ENCODE measurements at places on chromosomes 7 and 10. TPM values are rescaled to one million over a fixed set of nuclear protein-coding genes. Genes with fewer than 3 reads are reported as not detected.

LOXL4 gene
- 8.9 TPM for total RNA-seq

POLR3A gene
- 10.4 TPM for total RNA-seq

AKR1C3 gene
- total RNA-seq: 34.6 TPM

ST8SIA6 gene
- total RNA-seq: not detected

ANKIB1 gene
- 20.1 TPM for total RNA-seq

OR9A2 gene
- total RNA-seq: not detected

DNA sequence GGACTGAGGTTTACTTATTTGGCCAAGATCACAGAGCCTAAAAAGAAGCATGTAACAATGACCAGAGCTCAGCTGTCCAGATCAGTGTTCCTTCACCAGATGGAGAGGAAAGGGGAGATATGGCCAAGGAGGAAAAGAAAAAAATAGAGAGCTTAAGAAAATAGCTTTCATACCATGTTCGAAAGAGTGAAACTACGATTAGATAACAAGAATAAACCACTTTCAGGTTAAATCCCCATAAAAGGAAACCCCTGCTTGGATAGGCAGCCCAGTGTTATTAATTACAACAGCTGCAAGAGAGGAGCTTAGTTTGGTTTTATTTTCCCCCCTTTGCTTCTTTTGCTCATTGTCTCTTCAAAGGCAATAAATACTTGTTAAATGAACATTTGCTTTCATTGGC is 160.8 kb downstream of the ZNF438 start:
- no peak for DNase-seq
- H3K4me1 ChIP-seq: no peaks in the 10 kb centered on the region
- H3K36me3 ChIP-seq: no peaks in the 10 kb centered on the region
- H3K27me3 ChIP-seq: no peaks in the 10 kb centered on the region
- no peak overlapping the region for H3K4me3 ChIP-seq
- H3K27ac ChIP-seq: no peak overlapping the region

DNA sequence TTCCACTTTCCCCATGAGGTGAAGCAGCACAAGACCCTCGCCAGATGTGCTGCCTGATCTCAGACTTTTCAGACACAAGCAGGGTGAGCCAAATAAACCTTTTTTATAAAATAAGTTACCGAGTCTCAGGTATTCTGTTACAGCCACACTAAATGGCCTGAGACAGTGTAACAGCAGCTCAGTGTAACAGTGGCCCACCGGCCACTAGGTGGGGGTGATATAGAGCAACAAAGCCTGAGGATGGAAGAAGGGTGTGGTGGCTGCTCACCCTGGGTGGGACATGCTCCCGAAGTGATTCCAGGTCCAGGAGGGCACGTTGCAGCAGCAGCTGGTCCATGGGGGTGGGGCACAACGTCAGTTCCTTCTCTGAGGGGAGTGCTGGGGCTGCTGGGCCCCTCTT is 44.6 kb downstream of the BMS1 start:
- H3K27ac ChIP-seq: no peak overlapping the region
- H3K4me1 ChIP-seq: no peaks in the 10 kb centered on the region
- no peaks in the 10 kb centered on the region for H3K27me3 ChIP-seq
- no peak overlapping the region for H3K4me3 ChIP-seq
- no peak for DNase-seq

DNA sequence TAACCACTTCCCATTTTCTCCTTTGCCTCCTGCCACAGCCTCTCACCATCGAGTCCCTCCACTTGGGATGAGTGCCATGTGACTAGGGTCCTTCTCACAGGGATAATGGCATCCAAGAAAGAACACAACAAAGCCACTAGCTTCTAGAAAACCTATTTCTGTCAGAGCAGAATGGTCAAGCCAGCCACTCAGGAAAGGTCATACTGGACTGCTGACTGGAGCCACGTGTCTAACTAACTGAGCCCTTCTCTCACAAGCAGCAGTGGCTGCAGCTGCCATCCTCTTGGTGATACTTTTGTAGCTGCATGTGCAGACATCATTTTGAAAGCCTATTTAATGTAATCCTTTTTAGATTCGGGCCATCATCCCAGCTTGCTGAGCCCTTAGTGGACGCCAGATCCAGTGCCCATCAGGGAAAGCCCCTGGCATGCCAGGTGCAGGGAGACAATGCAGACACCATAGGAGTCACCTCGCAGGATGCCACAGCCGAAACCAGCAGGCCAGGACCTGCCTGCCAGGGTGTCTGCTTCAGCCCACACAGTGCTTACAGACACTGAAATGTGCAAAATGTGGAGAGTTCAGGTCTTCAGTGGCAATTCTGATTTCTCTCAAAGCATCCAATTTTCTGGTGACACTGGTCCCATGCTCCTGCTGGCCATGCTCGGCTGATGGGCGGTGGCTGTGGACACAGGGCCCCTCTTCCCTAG is 98.3 kb upstream of the DDC start:
- H3K27ac ChIP-seq: no peak overlapping the region
- no peak for DNase-seq

DNA sequence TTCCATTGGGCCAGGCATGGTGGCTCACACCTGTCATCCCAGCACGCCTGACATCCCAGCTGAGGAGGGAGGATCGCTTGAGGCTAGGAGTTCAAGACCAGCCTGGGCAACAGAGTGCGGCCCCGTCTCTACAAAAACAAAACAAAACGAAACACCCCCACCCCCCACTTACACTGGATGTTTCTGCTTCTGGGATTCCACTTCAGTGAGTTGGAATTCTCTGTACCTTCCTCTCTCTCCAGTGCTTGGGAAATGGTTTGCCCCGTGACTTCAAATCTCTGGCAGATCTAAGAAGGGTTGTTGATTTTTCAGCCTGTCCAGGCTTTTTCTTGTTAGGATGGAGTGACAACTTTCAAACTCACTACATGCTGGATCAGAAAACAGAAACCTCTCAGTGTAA is 106.9 kb downstream of the ANLN start:
- no peaks in the 10 kb centered on the region for H3K4me1 ChIP-seq
- H3K27me3 ChIP-seq: no peaks in the 10 kb centered on the region
- DNase-seq: no peak
- H3K27ac ChIP-seq: no peak overlapping the region

- no peaks in the 10 kb centered on the region for H3K27me3 ChIP-seq
- H3K4me1 ChIP-seq: no peaks in the 10 kb centered on the region
- DNase-seq: no peak
- H3K27ac ChIP-seq: no peak overlapping the region
- H3K36me3 ChIP-seq: no peaks in the 10 kb centered on the region
- no peak overlapping the region for H3K4me3 ChIP-seq
These were observed 428.0 kb upstream of the TPK1 start for GRCh38 chr7:145263886-145264285.

- no peaks in the 10 kb centered on the region for H3K36me3 ChIP-seq
- H3K4me1 ChIP-seq: no peaks in the 10 kb centered on the region
- no peak overlapping the region for H3K4me3 ChIP-seq
- H3K27me3 ChIP-seq: no peaks in the 10 kb centered on the region
- no peak for DNase-seq
These were observed 920.5 kb downstream of the KCNMA1 start for GRCh38 chr10:76717141-76717540.

DNA sequence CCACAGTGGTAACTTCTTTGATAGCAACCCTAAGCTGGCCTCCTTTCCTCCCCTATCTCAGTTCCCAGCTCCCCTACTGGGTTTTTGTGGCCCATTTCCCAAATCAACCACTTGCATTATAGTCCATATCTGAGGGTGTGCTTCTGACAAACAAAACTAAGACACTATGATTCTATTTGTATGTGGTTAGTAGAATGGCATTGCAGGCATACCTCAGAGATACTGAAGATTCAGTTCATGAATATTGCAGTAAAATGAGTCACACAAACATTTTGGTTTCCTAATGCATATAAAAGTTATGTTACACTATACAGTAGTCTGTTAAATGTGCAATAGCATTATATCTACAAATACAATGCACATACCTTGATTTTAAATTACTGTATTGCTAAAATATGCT is 15.4 kb upstream of the TMEM243 start:
- DNase-seq: no peak
- no peaks in the 10 kb centered on the region for H3K36me3 ChIP-seq
- H3K4me1 ChIP-seq: peaks cover 13% of the 10 kb centered on the region
- no peak overlapping the region for H3K27ac ChIP-seq
- H3K4me3 ChIP-seq: no peak overlapping the region

DNA sequence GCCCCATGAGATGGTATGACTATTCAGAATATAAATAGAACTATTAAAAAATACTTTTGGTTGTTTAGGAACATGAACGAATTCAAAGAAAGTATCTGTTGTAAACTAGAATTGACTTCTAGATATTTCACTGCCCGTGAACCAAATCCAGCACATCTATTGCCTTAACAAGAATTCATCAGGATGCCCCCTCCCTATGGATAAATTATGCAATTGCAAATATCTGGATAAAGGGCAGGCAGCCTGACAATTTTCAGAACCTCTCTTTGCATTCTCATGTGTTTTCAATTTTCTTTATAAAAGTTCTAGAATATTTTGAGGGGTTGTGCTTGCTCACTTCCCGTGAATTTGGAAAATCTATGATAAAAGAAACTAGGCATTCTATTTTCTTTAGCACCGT is 822.1 kb upstream of the SORCS1 start:
- no peak for DNase-seq
- no peak overlapping the region for H3K4me3 ChIP-seq

- no peak for DNase-seq
- no peaks in the 10 kb centered on the region for H3K36me3 ChIP-seq
- no peak overlapping the region for H3K27ac ChIP-seq
- no peak overlapping the region for H3K4me3 ChIP-seq
These were observed 22.3 kb downstream of the BTBD16 start for GRCh38 chr10:122293156-122293960.

DNA sequence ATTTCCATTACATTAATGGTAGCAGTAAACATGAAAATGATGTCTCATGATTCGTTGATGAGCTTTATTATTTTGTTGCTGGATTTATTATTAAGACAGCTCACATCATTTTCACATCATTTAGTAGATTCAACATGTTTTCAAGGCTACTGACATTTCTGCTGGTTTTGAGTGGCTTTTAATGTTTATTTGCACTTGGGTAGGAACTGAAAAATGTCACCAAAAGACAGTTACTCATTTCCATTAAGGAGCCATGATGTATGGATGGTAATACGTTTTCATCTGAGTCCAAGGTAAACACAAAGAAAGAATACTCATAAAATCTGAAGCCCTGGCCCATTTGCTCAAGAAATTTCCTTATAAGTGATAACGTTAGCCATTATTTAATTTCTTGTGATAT is 14.8 kb downstream of the PDK4 start:
- H3K27me3 ChIP-seq: no peaks in the 10 kb centered on the region
- H3K36me3 ChIP-seq: peaks cover 4% of the 10 kb centered on the region
- DNase-seq: no peak
- no peak overlapping the region for H3K4me3 ChIP-seq
- H3K27ac ChIP-seq: no peak overlapping the region

- no peaks in the 10 kb centered on the region for H3K4me1 ChIP-seq
- no peak overlapping the region for H3K4me3 ChIP-seq
- no peaks in the 10 kb centered on the region for H3K36me3 ChIP-seq
These were observed 101.3 kb upstream of the GHITM start for GRCh38 chr10:84038035-84038434.

DNA sequence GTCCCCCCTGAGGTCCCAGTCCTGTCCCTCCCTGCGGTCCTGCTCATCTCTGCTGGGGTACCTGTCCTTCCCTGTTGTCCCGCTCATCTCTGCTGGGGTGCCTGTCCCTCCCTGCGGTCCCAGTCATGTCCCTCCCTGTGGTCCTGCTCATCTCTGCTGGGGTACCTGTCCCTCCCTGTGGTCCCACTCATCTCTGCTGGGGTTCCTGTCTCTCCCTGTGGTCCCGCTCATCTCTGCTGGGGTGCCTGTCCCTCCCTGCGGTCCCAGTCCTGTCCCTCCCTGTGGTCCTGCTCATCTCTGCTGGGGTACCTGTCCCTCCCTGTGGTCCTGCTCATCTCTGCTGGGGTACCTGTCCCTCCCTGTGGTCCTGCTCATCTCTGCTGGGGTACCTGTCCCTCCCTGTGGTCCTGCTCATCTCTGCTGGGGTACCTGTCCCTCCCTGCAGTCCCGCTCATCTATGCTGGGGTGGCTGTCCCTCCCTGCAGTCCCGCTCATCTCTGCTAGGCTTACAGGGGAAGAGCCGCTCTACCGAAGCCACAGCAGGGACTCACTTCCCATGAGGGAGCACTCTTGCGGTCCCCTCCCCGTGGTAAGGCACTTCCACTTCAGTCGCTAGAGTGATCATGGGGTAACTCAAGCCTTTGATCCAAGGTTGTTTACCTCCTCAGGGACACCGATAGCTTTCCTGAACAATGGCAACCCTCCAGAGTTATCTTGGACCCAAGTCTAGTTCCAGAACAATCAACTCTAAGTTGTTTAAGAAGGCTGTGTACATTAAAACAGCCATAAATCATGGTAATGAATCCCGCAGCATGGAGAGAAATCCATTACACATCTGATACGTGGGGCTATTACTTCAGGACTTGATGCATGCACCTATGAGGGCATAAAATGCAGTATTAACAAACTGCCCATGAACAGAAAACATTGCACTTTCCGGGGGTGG is 46.8 kb upstream of the MNX1 start:
- H3K27me3 ChIP-seq: no peaks in the 10 kb centered on the region
- no peaks in the 10 kb centered on the region for H3K36me3 ChIP-seq
- DNase-seq: no peak

DNA sequence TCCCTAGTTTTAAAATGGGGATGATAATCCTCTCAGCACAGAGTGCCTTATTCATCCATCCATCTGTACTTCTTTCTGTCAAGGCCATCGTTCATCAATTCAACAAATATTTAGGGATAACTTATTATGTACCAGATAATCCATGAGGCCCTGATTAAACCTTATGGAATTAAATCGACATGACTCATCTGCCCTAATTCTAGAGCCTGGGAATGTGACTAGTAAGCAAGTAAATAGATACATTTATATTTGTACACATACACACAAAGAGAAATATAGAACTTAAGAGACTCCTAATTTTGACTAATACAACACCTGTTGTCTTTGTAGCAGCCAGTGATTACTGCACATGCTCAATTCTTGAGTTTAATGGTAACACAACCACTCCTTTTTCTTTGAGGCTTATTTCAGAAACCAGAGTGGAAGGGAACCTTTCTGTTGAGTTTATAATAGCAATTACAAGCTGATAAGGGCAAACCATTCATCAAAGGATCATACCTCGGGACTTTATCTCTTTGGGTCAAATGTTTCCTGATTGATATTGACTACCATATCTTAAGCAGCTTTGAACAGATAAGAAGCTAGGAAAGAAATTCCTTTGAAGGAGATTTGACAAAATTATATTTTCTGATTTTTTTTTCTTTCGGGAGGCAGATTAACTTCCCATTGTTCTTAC is 122.7 kb downstream of the ARID5B start:
- no peaks in the 10 kb centered on the region for H3K27me3 ChIP-seq
- H3K4me3 ChIP-seq: no peak overlapping the region
- no peak for DNase-seq
- peaks cover 5% of the 10 kb centered on the region for H3K4me1 ChIP-seq
- no peaks in the 10 kb centered on the region for H3K36me3 ChIP-seq
- no peak overlapping the region for H3K27ac ChIP-seq

GRCh38 chr10:70540789-70541360 is 61.7 kb downstream of the PRF1 start:
- H3K4me3 ChIP-seq: no peak overlapping the region
- H3K27ac ChIP-seq: no peak overlapping the region
- no peaks in the 10 kb centered on the region for H3K36me3 ChIP-seq
- H3K27me3 ChIP-seq: no peaks in the 10 kb centered on the region
